HS-5 (cell line): ENCODE measurements at places on chromosomes 7 and 10.

DNA sequence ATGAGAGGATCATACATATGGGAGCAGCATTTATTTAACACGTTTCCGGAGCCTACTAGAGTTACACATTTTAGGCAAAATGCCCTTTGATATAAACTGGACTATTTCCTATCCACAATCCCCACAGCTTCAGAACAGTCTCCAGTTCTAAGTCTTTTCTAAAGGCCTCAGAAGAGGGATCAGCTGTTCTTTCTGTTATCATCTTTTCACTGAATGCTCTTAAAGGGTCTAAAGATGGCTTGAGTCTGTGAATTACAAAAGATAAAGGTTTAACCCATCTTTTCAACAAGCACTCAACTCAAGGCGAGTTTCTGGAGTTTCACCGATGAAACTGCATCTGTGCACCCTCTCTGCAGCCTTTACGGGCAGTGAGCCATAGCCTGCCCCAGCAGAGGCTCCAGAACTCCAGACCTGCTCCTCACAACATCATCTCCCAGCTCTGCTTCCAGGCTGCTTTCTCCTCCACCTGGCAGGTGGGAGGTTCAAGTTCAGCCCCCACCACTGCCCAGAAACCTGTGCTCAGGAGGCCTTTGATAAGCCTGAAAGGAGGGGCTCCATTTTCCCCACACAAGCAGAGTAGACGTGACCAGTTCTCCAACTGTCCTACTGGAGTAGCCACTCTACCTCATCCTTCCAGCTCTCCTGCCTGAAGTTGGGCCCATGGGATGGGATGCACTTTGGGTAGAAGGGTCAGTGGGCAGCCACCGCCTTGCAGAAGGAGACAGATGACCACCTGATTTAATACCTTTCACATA, 53.4 kb downstream of the HSPA12A start:
- DNase-seq = no peak

- no peak for DNase-seq
Observed at GRCh38 chr10:124748166-124748565, 4.0 kb upstream of the FAM53B start.

- DNase-seq = no peak
Observed at GRCh38 chr10:131818510-131819234, 82.1 kb upstream of the PPP2R2D start.

- DNase-seq = no peak
Observed at GRCh38 chr7:87877366-87878040, 1.2 kb downstream of the DBF4 start.

- no peak for DNase-seq
Observed at GRCh38 chr10:43906490-43906889, 257.8 kb upstream of the ZNF32 start.

DNA sequence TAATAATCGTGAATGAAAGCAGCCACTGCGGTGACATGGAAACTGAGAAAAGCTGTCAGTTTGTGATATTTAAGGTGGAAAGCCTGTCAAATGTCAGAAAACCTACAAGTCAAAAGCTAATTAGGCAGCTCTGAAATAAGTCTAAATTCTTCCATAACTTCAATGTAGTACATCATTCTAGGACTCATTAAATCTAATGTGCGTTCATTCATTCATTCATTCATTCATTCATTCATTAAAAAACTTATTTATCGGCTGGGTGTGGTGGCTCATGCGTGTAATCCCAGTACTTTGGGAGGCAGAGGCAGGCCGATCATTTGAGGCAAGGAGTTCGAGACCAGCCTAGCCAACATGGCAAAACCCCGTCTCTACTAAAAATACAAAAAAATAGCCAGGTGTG, 79.7 kb downstream of the ATE1 start:
- DNase-seq = no peak

DNA sequence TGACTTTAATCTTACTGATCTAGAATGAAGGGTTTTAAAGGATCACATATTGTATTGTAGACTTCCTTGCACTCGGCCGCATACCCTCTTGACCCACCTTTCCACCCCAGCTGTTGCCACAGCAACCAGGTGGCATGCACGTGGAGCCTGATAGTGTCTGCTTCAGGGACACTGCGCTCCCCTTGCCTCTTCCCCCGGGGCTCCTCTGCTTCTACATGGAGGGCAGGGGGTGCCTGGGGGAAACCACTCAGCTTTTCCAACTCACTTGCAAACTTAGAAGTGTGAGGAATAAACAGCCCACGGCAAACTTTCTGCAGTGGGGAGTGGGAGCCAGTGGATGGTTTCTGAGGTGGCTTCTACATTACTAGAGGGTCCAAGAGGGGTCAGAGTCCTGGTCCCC, 458.6 kb downstream of the PLXNA4 start:
- DNase-seq = no peak

DNA sequence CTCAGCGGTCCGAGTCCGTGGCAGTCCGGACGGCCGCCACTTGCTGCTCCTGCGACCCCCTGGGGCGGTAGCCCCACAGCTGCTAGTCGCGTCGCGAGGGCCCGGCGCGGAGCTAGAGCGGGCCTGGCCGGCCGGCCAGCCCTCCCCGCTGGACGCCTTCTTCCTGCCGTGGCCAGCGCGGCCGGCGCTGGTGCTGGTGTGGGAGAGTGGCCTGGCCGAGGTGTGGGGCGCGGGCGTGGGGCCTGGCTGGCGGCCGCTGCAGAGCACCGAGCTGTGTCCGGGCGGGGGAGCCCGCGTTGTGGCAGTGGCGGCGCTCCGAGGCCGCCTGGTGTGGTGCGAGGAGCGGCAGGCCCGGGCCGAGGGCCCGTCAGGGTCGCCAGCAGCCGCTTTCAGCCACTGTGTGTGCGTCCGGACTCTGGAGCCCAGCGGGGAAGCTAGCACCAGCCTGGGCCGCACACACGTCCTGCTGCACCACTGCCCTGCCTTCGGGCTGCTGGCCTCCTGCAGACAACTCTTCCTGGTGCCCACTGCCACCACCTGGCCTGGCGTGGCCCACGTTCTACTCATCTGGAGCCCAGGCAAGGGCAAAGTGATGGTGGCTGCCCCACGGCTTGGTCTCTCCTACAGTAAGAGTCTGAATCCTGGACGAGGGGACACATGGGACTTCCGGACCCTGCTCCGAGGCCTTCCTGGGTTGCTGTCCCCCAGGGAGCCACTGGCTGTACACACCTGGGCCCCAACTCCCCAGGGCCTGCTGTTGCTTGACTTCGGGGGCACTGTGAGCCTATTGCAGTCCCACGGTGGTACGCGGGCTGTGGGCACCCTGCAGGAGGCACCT, 631 bp downstream of the HPS6 start:
- DNase-seq = no peak

DNA sequence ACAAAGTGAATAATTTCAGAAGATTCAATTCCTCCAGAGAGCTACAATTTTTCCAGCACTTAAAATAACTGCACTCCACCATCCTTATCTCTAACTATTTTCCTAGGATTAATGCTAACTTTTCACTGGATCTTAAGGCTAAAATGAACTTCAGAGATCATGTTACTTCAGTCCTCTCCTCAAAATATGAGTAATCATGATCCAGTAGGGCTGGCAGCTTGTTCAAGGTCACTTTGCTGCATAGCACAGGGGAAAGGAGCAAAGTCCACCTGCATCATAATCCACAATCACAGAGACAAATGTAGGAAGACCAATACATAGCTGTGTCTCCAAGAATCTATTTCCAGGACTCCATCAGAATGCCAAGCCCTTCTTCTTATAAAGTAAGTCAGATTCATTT, 150.3 kb downstream of the LRRTM3 start:
- no peak for DNase-seq

DNA sequence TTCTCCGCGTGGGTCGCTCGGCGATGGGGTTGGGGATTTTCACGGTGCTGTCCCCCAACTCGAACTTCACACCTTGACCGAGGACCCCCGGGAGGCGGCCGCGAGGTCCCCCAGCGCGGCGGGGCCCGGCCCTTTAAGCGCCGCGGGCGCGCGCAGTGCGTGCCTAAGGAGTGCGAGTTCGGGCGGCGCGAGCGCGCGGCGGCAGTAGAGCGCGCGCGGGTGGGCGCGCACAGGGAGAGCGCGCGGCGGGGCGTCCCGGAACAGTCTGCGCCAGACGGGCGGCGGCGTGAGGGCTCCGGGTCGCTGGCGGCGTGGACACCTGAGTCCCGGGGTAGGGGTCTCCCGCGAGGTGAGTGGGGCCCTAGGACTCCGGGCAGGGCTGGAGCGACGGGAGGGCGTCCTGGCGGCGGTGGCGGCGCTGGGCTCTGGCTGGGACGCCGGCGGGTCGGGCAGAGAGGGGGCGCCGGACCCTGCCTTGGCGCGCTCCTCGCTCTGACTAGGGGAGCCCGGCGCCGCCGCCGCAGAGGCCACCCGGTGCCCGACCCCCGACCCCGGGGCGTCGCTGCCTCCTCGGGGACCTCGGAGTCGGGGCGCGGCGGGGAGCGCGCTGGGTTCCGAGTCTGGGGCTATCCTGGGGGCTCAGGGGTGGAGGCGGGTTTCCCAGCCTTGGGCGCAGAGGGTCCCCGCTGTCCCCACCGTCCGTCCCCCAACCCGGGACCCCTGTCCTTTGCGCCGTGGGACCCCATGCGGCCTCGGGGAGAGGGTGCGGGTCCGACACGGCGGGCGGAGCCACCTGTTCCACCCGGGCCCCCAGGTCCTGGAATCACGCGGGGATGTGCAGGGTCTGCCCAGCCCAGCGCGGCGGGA, at the start of gene PROSER2:
PROSER2 (plus strand) TSS at position 235 of the 867 bp plus-strand sequence. CDS start 28,722 bp downstream, outside the sequence.
- DNase-seq = no peak

GRCh38 chr7:11642276-11642675, 189.7 kb downstream of the THSD7A start:
- no peak for DNase-seq

GRCh38 chr10:128540781-128541761, 414.8 kb upstream of the MKI67 start:
- no peak for DNase-seq

DNA sequence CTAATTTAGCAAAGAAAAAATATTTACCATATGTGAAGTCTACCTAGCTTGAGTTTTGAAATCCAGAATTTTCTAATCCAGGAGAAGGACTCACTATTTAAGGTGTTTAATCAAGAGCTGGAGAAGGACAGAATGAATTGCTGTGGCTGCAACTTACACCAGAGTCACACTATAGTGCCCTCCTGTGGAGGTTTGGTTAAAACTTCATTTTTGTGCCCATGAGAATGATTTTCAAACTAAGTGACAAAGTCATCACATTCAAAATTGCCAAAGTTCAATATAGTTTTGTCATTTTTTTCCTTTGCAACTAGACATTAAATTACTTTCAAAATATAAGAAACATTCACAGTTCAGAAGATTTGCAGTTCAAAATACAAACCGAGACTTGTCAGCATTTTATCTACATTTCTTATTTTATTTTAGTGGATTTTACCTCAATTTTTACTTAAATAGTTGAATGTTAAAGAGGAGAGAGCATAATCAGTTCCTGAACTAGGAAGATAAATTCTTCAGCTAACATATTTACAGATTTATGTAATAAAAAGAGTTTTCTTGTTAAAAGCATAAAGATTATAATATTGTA, 70.7 kb downstream of the CABCOCO1 start:
- DNase-seq = no peak

DNA sequence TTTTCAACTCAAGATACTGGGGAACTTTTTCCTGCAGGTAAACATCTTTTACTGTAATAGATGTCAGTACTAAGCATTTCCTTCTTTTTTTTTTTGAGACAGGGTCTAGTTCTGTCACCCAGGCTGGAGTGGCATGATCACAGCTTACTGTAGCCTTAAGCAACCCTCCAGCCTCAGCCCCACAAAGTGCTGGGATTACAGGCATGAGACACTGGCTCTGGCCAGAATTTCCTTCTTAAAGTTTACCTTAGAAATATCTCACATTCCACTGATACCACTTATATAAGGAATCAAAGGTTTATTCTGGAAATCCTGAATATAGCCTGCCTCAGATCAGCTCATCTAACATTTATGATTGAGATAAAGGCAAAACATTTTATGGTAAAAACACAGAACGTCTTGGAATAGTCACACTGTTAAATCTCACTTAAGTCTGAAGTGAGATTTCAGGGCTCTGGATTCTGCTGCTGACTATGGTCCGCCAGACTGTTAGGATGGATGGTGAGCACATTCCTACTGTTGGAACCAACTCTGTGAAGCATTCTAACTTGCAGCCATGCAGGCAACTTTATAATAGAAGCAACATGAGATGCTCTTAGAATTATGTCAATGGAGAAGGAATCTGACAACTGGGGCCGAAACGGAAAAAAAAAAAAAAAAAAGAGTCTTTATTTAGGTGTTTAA, 151.9 kb downstream of the ZMYND11 start:
- DNase-seq = no peak
